Body of pancreas (tissue), 4 donors: ENCODE measurements at places on chromosomes 5 and 9.

- DNase-seq, result no peak
Observed at GRCh38 chr9:3962496-3962895, 337.4 kb downstream of the GLIS3 start.

- no peak for DNase-seq
Observed at GRCh38 chr9:113785334-113785733, 90.8 kb upstream of the ZNF618 start.

DNA sequence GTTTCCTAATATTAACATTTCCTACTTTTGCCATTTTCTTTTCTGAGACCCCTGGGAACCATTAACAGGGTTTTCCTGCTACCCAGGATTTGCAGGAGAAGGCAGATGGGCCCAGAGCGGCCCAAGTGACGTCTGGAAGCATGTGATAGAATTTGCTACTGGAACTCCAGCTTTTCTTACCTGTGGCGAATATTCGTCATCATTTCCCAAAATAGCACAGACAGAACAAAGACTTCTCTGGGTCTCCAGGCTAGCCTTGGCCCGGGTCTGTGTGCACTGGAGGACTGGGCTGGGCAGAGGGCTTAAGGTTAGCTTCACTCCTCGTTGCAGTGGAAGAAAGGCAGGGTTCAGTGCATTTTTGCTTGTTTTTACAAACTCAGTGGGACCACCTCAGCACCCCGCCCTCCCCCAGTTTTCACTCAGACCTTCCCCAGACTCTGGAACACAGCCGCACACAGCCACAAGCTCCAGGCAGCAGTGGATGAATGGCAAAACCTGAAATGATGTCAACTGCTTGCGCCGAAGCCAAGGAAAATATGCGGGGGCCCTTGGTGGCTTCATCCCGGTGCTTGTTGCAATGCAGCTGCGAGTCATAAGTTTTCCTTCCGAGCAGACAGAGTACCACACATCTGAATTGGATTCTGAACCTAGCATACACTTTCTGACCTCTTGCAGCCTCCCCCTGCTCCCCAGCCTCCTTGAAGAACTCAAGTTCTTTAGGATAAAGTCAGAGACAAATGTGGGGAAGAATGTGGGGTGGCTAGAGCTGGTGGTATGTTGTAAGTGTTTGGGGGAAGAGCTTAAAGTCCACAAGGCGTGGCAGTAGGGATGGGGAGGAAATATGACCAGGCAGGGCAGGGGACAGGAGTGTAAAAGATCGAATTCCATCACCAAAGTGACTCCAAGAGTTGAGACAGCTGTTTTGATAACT is 586.0 kb downstream of the CCDC171 start:
- DNase-seq, result no peak

- no peak for DNase-seq
Observed at GRCh38 chr5:144844086-144844485, 673.4 kb downstream of the KCTD16 start.
